ENCODE measurements at places on chromosomes 11 and 22.

DNA sequence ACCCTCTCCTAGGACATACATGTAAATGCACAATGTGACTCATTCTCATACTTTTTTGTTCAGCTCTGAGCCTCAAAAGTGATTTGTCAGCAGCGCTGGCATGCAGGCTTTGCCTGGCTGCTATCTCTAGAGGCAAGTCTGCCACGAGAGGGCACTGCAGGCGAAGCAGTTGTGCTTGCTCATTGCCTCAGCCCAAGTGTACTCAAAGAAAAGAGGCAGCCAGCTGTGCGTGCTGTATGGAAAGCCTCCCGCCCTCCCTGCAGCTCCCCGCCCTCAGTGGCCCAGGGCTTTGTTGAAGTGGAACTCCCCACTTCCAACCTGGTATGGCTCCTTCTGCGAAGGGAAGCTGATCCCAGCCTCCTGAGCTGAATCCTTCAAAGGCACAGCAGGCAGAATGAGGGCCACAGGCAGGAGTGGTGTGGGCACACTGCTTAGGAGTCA lies 16.3 kb downstream of the SDHAF2 start:
- DNase-seq: peak; percentile 68

GRCh38 chr11:13338427-13339069 lies 61.0 kb downstream of the BMAL1 start:
- DNase-seq: no peak

DNA sequence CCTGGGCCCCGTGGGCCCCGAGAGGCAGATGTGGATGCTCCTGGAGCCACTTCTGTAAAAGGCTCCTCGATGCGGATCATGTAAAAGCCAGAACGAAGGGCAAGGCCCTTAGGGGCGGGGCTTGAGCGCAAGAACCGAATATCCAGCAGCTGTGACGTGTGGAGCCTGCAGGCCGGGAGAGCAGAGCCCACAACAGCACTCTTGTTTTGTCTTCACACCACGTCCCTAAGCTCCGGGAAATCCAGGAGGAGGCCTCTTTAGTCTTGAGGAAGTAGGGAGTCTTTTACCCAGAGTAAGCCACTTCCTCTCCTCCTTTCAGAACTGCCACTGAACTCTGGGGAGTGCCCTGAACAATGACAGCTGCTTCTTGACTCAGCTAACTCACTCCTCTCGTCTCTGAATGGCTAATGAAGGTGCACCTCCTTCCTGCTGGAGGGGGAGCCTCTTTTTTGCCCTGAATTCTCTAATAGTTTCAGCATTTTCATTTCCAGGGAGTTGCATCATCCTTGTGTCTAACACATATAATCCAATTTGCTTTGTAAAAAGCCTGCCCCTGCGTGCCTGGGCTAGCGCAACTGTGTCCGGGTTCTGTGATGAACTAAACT lies 12.5 kb downstream of the L3MBTL2 start:
- peak; percentile 60 for DNase-seq

- DNase-seq: no peak
Observed at GRCh38 chr22:36143066-36143815, 17.3 kb downstream of the APOL3 start.

DNA sequence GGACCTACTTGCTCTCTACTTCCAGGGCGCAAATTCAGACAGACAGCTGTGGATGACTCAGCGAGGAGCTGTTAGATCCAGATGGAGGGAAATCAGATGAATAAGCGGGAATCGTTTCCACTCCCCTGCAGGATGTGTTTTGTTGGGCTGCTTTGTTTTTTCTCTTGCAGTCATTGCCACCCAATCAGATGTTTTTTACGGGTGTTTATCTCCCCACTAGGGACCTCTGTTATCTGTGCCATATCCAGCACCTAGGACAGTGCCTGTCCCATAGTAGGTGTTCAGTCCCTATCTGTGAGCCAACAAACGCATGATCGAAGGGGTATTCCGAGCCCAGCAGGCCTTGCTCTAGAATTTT lies 51.1 kb upstream of the PARVG start:
- no peak for DNase-seq

DNA sequence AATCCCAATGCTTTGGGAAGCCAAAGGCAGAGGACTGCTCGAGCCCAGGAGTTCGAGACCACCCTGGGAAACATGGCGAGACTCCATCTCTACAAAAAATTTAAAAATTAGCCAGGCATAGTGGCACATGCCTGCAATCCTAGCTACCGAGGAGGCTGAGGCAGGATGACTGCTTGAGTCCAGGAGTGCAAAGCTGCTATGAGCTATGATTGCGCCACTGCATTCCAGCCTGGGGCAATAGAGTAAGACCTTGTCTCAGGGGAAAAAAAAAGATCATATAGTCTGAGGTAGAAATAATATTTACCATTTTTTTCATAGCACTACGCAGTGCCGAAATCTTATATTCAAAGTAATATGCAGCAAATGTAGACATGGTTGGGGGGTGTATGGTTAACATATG lies 47.8 kb downstream of the MRTFA start:
- DNase-seq: no peak

All from GM12891 (cell line).